Breast epithelium (tissue), 4 donors: ENCODE measurements at places on chromosomes 4 and X. TPM values are rescaled to one million over a fixed set of nuclear protein-coding genes. Genes with fewer than 3 reads are reported as not detected.

The ANXA3 gene
- total RNA-seq = 37.6 TPM

The SAGE1 gene
- not detected for total RNA-seq

The EXOC1L gene
- total RNA-seq = not detected

DNA sequence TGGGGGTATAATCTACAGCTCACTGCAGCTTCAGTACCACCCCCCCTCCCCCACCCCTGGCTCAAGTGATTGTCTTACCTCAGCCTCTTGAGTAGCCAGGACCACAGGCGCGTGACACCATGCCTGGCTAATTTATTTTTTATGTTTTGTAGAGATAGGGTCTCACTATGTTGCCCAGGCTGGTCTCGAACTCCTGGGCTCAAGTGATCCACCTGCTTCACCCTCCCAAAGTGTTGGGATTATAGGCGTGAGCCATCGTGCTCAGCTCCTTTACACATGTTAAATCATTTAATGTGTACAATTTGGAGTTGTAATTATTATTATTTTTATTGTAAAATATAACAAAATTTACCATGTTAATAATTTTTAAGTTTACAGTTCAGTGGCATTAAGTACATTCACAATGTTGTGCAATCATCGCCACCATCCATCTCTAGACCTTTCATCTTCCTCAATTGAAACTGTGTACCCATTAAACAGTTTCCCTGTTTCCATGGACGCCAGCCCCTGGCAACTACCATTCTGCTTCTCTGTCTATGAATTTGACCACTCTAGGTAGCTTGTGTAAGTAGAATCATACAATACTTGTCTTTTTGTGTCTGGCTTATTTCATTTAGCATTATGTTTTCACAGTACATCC lies 6.1 kb downstream of the SLAIN2 start:
- no peak for DNase-seq

GRCh38 chrX:136585262-136585661 lies 53.2 kb downstream of the VGLL1 start:
- DNase-seq = no peak

- DNase-seq = no peak
Measured at GRCh38 chr4:120843849-120844527, 78.5 kb downstream of the PRDM5 start.

- DNase-seq = no peak
Measured at GRCh38 chr4:68180849-68181526, 51.3 kb upstream of the TMPRSS11F start.

- no peak for DNase-seq
Measured at GRCh38 chr4:175891851-175892250, 79.8 kb upstream of the GPM6A start.

DNA sequence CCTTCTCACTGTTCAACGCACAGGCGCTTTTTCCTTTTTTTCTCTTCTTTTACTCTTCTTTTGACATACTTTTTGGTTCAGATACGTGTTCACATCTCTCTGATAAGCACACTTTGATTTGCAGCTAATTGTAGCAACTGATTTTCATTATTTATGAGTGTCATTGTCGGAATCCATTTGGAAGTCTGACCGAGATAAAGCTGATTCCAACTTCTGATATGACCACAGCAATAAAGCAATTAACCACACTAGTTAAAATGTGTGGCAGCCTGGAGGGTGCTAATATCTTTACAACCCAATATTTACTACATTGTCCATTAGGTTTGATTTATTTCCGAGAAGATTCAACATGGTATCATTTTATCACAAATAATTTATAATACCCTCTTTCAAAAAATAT lies 101.8 kb downstream of the TENM3 start:
- no peak for DNase-seq

DNA sequence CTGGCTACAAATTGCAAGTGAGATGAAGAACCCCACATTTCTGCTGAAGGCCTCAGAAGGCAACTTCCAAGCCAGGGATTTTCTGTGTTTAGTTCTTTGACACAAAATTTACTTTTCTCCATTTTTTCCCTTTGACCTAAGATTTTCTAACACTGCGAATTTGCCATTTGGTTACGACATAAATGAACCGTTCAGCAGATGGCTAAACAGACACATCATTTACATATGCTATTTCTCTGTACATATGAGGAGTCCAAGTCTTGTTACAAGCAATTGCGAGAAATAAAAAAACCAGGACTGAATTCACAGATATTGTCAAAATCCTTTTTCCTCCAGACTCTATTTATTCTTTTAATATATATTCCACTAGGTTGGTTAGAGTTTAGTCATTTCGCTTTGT lies 978.6 kb downstream of the NLGN4X start:
- DNase-seq = no peak
